Pericardium fibroblast (primary cell): ENCODE measurements at places on chromosomes 1 and 21. TPM values are rescaled to one million over a fixed set of nuclear protein-coding genes. Genes with fewer than 3 reads are reported as not detected.

SPTA1 gene
- total RNA-seq = under 0.01 and 0.09 TPM in 2 replicates

TMEM125 gene
- total RNA-seq = not detected in 2 replicates

PTPRF gene
- 31.7 and 46.4 TPM in 2 replicates for total RNA-seq

HPCAL4 gene
- 0.12 TPM in 1 of 2 replicates, not detected in the other for total RNA-seq

KLHDC9 gene
- 0.58 and 3.3 TPM in 2 replicates for total RNA-seq

PADI3 gene
- not detected in 2 replicates for total RNA-seq

C1orf50 gene
- total RNA-seq = 2.2 and 7.5 TPM in 2 replicates

LINGO4 gene
- not detected in 2 replicates for total RNA-seq

DAB1 gene
- total RNA-seq = 0.82 and 1.5 TPM in 2 replicates

SH2D1B gene
- not detected in 2 replicates for total RNA-seq

TCEA3 gene
- 1.5 and 10.9 TPM in 2 replicates for total RNA-seq

SLC26A9 gene
- total RNA-seq = not detected in 2 replicates

PRAMEF17 gene
- total RNA-seq = not detected in 2 replicates

RCSD1 gene
- 1.7 and 8.5 TPM in 2 replicates for total RNA-seq

SERBP1 gene
- 187 TPM in 2 replicates for total RNA-seq

CTSK gene
- 31.5 and 94.4 TPM in 2 replicates for total RNA-seq

ATP1A4 gene
- not detected in 2 replicates for total RNA-seq

FCRL2 gene
- not detected in 2 replicates for total RNA-seq

SLC45A3 gene
- 0.51 and 3.4 TPM in 2 replicates for total RNA-seq

GUCA2B gene
- not detected in 2 replicates for total RNA-seq

ABCA4 gene
- total RNA-seq = 0.12 TPM in 1 of 2 replicates, not detected in the other

C1orf185 gene
- not detected in 2 replicates for total RNA-seq

GNL2 gene
- 21.9 and 27.4 TPM in 2 replicates for total RNA-seq

SIM2 gene
- 1.8 TPM in 1 of 2 replicates, not detected in the other for total RNA-seq

CHODL gene
- 0.17 TPM in 1 of 2 replicates, not detected in the other for total RNA-seq

ADGRB2 gene
- total RNA-seq = 6.6 and 6.9 TPM in 2 replicates

PTAFR gene
- 0.17 and 0.23 TPM in 2 replicates for total RNA-seq

PLA2G2F gene
- not detected in 2 replicates for total RNA-seq

C2CD2 gene
- total RNA-seq = 9.1 and 10.4 TPM in 2 replicates

ATAD3C gene
- under 0.01 TPM in 1 of 2 replicates, not detected in the other for total RNA-seq

PRELP gene
- 0.26 and 3.6 TPM in 2 replicates for total RNA-seq

CDCA8 gene
- total RNA-seq = 0.47 and 0.60 TPM in 2 replicates
